A172 (cell line): ENCODE measurements at places on chromosomes 2 and 18. TPM values are rescaled to one million over a fixed set of nuclear protein-coding genes. Genes with fewer than 3 reads are reported as not detected.

DNA sequence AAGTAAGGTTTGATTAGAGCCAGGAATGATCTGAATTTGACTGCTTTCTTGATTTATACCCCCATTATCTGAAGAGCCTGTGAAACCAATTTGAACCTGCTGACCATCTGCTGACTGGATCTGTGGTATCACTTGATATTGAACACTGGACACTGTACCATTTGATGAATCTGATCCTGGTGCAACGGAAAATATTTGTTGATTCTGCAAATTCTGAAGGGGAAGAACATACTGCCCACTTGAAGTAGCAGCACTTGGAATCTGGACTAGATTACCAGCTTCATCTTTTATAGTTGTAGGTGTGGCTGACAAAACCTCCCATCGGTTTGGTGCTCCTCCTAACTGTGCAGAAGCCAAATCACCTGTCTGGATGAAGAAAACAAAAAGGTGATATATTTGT lies 9.3 kb downstream of the SP3 start:
- DNase-seq = no peak

GRCh38 chr2:2764001-2764355 lies 432.9 kb upstream of the MYT1L start:
- DNase-seq = no peak

The OR6B3 gene
- total RNA-seq = not detected in 2 replicates

- DNase-seq = peak; percentile 77
Measured at GRCh38 chr2:246489-247144, 17.2 kb downstream of the SH3YL1 start.

GRCh38 chr2:11705063-11705462 lies 35.1 kb upstream of the NTSR2 start:
- no peak for DNase-seq

The LRRC30 gene
- total RNA-seq = not detected in 2 replicates

The KIF5C gene
- total RNA-seq = 14.6 and 22.9 TPM in 2 replicates

GRCh38 chr18:10559553-10560451 lies 34.0 kb downstream of the NAPG start:
- no peak for DNase-seq

DNA sequence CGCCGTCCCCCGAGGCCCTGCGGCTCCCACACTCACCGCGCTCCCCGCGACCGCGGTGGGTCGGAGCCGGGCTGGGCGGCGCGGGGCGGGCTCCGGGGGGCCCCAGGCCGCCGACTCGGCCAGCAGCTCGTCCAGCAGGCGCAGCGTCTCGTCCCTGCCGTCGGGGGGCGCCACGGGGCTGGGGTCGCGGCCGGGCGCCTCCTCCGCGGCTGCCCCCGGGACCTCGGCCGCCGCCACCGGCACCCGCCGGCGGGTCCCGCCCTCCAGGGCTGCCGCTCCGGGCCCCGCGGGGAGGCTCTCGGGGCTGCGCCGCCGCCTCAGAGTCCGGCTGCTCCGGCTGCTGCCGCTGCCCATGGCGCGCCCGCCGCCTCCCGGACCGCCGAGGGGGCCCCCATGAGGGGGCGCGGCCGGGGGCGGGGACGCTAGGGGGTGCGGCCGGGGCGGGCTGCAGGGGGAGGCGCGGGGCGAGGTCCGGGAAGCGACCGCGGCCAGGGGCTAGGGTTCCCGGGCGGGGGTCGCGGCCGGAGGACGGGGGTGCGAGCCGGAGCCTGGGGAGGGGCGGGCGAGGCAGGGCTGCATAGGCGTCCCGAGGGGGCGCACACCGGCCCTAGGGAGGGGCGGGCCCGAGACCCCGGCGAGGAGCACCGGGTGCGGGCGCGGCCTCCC lies at the start of gene CYS1:
CYS1 (minus strand) TSS at position 542 of the 666 bp plus-strand sequence; CDS start at position 354, 188 bp downstream.
- DNase-seq = no peak

DNA sequence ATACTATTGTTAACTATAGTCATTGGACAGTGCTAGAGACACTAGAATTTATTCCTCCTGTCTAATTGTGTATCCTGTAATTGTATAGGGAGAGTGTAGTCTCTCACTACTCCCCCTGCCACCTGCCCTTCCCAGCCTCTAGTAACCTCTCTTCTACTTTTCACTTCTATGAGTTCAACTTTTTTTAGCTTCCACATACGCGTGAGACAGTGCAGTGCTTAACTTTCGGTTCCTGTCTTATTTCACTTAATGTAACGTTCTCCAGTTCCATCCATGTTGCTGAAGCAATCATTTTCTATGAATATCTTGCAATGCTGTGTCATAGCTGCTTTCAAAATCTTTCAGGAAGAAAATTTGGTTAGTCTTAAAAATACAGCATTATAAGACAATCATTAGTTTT lies 22.8 kb upstream of the RUFY4 start:
- DNase-seq = no peak

DNA sequence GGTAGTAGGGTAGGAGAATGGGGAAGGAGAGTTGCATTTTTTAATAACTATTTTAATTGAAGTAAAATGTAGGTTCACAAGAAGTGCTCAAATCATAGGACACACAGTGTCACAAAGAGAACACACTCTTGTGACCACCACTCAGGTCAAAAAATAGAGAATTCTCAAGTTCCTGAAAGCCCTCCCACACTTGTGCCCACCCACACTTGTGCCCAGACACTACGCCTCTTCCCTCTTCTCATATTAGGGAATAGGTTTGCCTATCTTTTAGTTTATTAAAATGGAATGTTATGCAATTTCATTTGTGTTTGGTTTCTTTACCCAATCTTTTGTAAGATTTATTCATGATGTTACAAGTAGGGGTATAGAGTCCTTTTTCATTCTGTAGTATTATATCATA lies 67.2 kb downstream of the UGGT1 start:
- no peak for DNase-seq

The OSBPL6 gene
- 2.8 and 3.1 TPM in 2 replicates for total RNA-seq

The VWA3B gene
- total RNA-seq = not detected in 2 replicates

The REG1B gene
- not detected in 2 replicates for total RNA-seq

DNA sequence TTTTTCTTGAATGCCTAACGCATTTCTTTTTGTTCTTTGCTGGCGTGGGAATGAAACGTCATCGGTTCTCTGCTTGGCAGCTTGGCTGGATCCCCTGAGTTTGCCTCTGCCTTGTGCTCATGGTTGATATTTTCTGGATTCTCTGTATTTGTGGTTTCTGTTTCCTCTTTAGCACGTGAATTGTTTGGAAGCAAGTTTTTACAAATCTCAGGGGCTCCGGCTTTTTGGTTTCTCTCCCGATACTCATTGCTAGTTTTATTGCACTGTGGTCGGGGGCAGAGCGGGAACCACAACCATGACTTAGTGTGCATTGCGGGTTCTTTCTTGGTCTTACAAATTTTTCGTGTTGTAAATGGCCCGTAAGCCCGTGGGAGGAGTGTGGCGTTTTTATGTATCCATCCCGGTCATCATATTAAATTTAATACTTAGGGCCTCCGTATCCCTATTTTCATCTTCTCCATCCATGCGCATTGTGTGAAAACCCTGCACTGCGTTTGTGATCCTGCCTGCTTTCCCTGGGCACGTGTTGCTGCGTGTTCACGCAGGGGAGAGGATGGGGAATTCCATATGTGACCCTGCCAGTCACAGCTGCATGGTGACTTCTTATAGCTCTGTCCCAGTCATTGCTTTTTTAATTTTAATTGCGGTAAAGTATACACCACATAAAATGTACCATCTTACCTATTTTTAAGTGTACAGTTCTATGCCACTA lies 9.4 kb downstream of the RAMP1 start:
- DNase-seq = no peak

- DNase-seq = no peak
Measured at GRCh38 chr2:24451805-24452501, 39.1 kb upstream of the NCOA1 start.

DNA sequence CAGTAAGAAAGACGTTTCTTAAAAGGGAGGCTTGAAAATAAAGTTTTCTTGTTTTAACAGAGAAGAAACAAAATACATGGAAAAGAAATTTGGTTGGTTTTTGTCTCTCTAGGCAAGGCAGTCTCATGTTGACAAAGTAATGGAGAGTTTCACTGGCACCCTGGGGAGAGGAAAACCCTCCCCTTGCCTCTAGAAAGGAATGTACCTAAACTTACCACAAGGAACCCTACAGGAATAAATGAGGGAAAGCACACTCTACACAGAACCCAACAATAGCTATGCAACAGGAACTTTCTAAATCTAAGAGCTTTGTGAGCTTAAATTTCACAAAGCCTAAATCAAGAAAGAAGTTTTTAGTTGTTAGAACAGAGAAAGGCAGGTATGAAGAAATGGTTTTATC lies 37.0 kb downstream of the FIGN start:
- DNase-seq = peak; percentile 34

- peak; percentile 88 for DNase-seq
Measured at GRCh38 chr2:35462226-35462998, 893.2 kb upstream of the CRIM1 start.

DNA sequence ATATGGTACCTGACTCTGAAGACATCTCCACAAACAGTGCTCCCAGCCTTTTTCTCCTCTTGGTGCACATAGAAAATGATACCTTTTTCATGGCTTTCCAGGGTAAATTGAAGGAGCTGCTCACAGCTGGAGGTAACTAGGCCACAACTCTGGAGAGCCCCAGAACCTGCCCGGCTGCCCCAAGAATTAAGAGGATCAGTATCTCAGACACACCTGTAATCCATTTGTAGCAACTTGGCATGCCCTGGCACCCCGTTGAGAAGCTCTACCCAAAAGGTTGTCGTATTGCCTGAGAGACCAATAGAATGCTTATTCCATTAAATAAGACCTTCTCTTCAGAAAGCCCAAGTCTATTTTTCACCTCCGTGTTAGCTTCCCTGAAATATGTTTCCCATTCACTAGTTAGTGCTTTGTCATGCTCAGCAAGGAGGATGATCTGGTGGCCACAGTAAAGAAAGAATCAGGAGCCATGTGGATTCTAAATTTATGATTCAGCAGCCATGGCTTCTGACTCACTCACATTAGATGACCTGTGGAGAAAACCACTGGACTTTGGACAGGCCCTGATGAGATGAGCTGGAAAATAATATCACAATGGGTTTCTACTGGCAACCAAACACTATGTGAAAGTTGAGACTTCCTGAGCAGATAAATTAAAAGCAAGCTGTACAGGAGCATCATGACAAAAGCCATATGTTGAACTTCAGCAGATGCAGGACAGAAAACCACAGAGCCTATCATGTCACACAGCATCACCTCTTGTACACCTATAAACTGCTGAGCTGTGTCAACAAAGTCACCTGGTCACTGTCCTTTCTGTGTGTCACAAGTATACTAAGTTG lies 253.3 kb upstream of the OSR1 start:
- peak; percentile 99 for DNase-seq

The CNOT9 gene
- total RNA-seq = 99.4 and 114 TPM in 2 replicates

GRCh38 chr2:225293638-225294037 lies 105.9 kb upstream of the NYAP2 start:
- no peak for DNase-seq

The LOXL3 gene
- 3.2 TPM in 2 replicates for total RNA-seq

The FNDC4 gene
- 8.2 and 13.4 TPM in 2 replicates for total RNA-seq

DNA sequence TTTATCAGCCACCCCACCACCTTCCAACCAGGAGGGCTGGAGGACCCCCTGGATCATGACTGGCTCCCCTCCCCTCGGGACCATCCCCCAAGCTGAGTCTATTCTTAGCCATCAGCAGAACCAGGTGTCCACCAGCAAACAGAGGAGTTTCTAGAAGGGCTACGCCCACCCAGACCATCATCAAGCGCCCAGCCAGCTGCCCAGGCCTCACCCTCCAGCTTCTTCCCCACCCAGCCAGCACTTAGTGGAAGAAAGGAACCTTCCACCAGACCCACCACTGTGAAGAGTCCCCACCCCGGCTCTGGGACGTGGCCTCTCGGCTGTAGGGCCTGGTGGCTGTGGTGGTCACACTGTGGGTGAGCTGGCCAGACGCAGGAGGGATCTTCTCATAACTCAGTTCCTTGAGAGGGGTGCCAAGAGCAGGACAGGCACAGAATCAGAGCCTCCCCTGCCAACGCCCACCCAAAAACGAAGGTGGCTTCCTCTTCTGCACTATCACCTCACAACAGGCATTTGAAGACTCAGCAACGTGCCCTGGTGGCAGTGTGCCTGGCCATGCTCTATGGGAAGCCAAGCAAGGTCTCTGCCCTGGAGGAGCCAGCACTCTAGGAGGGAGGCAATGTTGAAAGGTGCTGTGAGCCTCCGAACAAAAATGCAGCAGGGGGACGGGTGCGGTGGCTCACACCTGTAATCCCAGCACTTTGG lies 19.0 kb downstream of the BIN1 start:
- no peak for DNase-seq

DNA sequence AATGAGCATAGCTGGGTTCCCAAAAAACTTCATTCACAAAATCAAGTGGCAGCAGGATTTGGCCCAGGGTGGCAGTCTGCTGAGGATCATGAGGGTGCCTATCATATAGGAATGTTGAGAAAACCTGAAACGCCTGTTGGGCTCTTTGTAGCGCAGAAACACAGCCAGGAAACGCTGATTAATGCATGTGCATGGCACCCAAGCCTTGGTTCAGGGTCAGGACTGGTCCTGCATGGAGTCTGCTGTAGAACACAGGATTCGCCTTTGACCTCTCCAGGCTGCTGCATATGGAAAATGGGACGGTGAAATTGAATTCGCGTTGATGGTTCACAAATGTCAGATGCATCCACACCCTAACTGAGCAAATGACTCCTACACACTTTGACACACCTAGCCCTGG lies 227.9 kb upstream of the COPS8 start:
- no peak for DNase-seq

The COL6A3 gene
- 2.5 and 4.8 TPM in 2 replicates for total RNA-seq

The HOXD9 gene
- 2.8 and 3.6 TPM in 2 replicates for total RNA-seq

DNA sequence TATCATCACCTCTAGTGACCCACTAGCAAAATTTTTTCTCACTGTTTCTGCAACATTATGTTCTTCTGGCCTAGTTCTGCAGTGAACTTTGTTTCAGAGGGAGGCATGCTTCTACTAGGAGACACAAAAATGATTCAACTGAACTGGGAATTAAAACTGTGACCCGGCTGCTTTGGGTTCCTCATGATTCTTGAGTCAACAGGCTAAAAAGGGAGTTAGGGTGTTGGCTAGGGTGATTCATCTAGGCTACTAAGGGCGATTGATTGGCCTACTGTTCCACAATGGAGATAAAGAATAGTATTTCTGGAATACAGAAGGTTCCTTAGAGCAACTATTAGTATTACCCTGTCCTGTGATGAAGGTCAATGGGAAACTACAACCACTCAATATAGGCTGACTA lies 179.5 kb downstream of the PPP1R1C start:
- no peak for DNase-seq

DNA sequence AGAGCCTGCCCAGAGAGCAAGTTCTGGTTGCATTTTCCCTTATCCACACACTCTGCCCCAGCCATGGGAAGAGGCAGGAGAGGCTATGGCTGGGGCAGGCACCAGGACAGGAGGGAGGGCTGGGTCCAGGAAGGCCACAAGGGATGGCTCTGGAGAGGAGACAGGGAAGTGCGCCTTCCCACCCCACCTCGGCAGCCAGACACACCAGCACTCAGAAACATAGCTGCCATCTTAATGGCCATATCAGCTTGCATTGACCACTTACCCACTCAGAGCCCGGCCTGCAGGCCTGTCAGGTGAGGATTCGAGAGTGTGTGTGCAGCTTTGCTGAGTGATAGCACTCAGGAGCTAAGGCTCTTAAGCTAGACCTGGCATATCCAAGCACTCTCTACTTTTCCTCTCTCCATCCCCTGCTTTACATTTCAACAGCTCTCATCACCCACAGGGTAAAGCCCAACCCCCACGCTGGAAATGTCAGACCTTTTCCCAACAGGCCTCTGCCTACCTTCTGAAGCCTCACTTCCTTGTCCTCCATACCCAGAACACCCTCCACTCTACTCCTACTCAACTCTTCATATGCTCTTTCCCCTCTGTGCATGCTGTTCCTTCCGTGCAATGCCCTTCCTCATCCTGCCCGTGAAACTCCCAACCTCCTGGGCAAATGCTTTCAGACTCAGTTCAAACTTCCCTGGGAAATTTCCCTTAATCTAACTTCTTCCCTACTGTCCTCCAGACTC lies 147.9 kb downstream of the TNS1 start:
- DNase-seq = no peak

GRCh38 chr2:159960414-159960813 lies 102.0 kb downstream of the PLA2R1 start:
- DNase-seq = peak; percentile 81
